ENCODE measurements at places on chromosomes 6 and 20. TPM values are rescaled to one million over a fixed set of nuclear protein-coding genes. Genes with fewer than 3 reads are reported as not detected.
A peak's percentile ranks its signal among the peaks of the same experiment; 100 is the strongest.

GRCh38 chr6:27312146-27312949 lies at the start of gene POM121L2:
Gene POM121L2 (minus strand): TSS chr6:27312273. CDS start chr6:27312170, 103 bp downstream.
- DNase-seq, result no peak

DNA sequence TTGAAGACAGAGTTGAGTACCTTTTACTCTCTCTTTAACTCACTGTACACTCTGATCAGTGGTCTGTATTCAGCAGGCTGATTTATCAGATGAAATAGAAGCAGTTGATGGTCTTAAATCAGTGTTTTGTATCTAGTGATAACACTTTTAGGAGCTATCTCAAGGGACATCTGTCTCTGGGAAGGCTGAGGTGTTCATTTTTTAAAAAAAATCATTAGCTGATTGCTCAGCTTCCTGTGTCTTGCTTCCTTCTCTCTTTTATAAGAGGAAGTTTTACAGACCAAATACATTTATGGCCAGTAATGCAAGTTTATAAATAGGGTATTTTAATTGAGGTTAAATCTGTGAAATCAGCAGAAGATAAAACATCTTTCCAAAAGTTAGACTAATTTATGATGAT lies 12.0 kb upstream of the CCDC170 start:
- DNase-seq, result no peak

DNA sequence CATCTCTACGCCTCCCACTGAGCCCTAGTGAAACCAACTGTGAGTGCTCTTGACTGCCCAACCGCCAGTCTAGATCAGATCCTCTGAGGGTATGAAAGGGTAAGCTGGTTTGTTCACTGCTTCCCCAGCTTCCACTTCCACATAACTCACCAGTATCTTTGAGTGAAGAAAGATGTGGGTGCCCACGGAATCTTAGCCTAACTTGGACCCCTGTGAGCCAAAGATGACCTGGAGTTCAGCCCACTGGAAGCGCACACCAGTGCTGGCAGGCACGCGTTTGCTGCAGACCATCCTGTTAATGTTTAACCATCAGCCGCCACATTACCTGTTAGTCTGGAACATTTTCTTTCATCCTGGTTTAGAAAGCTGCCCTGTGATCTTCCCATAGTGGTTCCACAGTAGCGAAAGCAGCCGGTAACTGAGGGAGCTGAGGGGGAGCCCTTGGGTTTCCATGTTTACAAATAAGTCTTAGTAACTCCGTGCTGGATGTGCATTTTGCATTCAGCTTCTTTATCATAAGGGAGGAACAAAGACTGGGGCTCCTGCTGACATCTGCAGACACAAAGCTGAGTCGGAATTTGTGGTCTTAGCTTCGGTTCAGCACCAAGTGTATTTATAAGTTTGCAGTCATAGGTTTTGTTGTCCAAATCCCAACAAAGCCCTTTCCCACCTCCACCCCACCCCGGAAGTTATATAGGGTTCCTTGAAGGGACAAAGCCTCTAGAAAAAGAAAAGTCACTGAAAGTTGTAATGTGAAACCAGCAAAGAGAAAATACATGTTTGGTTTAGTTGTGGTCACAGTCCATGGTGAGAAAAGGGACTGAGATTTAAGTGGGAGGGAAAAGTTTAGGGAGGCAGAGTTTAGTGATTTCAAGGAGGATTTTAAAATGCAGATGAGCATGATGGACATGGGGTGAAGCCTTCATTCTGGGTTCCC lies 71.0 kb downstream of the SSR1 start:
- DNase-seq, result no peak

GRCh38 chr6:31121131-31121790 lies 1.0 kb upstream of the CDSN start:
- no peak for DNase-seq

VPS16 gene
- total RNA-seq, result 19.2 TPM

GFOD1 gene
- 2.2 TPM for total RNA-seq

CALHM6 gene
- total RNA-seq, result 0.35 TPM

BPHL gene
- 30.7 TPM for total RNA-seq

PLA2G7 gene
- total RNA-seq, result 0.23 TPM

PLCG1 gene
- total RNA-seq, result 87.5 TPM

DNA sequence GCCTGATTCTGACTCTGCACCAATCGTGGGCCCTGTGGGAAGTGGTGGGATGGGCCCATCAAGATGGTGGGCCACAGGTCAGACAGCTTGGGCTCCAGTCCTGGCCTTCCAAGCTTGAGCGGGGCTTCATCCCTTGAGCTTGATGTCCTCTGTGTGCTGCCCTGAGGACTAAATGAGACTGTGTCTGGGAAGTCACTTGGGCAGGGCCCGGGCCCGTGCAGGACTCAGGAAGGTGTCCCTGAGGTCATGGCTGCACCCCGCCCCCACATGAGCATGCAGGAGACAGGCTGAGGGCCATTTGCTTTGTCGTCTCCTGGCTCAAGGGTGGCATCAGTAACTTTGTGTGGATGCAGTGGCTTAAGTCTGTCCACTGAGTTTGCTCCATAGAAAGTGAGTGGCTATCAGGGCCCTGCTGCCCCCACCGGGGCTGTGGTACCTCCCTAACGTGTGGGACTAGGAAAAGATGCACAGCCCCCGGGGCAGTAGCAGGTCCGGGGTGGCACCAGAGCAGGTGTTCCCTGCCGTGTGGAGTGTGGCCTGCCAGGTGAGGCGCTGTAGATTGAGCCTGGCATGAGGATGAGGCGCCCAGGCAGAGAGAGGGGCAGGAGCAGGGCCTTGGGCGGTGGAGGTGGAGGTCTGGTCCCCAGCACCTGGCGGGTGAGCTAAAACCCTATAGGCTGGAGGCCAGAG lies 298.6 kb downstream of the TAF4 start:
- no peak for DNase-seq

DNA sequence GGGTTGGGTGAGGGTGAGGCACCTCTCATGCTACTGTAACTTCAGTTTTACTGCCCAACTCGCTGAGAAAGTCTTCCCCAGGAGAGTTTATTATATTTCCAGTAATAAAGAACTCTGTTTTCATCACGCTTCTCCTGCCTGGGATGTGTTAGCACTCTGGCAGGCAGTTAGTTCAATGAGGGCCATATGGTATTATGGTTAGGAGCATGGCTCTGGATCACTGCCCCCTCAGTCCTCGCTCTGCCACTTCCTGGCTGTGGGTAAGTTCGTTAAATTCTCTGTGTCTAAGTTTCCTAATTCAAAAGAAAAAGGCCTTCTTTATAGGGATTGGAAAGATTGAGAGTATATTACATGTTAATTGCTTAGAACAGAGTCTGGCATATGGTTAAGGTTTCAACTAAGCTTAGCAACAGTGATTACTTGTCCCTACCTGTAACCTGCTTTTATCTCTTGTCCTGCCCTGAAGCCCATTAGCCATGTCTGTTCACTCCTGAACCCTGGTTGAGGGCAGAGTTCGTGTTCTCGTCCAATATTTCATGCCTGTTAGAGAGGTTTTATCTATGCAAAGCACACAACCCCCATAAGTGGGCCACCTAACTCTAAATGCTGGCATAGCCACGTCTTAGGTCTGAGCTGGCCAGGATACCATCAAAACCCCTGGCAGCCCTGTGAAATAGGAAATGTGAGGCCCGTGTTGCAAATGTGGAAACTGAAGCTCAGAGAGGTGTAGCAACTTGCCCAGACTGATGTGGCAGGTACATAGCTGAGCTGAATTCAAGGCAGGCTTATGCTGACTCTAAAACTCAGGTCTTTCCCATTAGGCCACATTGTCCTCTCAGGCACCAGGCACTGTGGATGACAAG lies 342.5 kb upstream of the JARID2 start:
- DNase-seq, result no peak

DNA sequence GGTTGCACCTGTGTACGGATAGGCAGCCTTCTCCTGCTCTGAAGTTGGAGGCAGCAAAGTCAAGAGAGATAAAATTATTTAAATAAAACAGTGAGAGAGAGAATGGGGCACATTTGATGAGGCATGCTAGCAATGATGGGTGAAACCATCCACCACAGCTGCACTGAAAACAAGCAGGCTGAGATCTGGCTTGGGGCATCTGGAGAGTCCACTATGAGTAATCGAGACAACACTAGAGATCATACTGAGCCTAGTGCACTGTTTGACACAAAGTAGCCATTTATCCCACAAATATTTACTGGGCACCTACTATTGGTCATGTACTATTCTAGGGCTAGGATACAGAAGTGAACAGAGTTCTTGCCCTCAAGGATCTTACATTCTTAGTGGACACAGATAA lies 66.4 kb downstream of the DZANK1 start:
- no peak for DNase-seq

C6orf118 gene
- total RNA-seq, result not detected

CCN5 gene
- not detected for total RNA-seq

DNA sequence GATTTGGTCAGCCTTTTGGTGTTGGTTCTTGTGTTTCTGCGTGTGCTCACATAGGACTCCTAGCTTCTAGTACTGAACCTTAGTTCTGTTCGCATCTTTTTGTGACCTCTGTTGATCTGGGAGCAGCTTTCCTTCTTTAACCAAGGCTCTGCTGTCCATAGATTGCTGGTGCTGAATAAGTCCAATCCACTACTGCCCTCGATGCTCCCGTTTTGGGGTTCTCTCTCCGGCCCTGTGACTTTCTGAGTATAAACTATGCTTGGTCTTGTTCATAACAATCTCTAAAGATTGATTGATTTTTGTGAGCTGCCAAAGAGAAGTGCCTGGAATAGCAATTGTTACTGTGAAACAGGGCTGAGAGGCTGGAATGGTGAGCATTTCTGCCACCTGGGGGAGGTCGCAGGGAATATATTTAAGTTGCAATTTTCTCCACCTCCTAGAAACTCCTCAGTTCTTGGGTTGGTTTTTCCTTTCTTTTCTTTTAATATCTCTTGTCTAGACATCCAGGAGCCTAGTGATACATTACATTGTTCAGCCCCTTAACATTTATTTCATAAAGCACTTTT lies 422.9 kb upstream of the CHD6 start:
- DNase-seq, result no peak

DNA sequence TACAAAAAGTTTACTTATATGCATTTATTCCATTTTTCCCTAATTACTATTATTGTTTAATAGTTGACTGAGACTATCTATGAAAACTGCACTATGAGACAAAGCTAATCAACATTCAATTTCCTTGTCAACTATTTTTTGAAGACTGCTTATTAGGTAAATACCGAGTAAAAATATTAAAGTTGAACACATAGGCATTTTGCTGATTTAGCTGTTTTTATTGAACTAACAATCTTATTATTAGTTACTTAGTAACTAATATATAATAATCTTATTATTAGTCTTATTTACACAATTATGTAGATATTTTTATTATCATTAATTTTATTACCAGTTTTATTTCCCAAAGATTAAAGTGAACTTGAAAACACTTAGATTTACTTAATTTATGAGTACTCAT lies 728.8 kb downstream of the TENT5A start:
- no peak for DNase-seq

ACTL10 gene
- 2.2 TPM for total RNA-seq

DNA sequence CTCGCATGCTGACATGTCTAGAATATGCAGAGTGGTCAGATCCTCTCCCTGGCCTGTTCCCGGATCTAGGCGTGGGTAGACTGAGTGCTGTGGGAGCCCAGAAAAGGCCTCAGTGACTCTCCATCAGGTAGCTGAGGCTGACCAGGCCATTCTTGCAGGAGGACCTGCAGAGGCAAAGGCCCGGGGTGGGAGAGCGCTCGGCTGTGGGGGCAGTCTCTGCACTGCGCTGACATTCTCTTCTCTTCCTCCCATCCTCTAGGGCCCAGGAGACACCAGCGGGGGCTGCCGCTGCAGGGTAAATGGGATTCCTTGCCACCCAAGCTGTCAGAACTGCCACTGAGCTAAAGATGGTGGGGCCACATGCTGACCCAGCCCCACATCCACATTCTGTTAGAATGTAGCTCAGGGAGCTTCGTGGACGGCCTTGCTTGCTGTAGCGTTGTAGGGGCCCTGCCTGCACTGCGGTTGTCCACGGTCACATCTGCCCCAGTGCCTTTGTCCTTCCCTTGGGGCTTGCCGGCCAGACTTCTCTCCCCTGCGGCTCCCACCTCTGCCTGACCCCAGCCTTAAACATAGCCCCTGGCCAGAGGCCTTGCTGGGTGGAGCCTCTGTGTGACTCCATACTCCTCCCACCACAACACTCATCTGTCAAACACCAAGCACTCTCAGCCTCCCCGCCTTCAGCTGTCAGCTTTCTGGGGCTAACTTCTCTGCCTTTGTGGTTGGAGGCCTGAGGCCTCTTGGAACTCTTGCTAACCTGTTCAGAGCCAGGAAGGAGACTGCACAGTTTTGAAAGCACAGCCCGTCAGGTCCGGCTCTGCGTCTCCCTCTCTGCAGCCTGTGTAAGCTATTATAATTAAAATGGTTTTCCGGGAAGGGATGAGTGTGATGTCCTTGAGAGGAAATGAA lies 22.2 kb downstream of the RBCK1 start:
- no peak for DNase-seq

DNA sequence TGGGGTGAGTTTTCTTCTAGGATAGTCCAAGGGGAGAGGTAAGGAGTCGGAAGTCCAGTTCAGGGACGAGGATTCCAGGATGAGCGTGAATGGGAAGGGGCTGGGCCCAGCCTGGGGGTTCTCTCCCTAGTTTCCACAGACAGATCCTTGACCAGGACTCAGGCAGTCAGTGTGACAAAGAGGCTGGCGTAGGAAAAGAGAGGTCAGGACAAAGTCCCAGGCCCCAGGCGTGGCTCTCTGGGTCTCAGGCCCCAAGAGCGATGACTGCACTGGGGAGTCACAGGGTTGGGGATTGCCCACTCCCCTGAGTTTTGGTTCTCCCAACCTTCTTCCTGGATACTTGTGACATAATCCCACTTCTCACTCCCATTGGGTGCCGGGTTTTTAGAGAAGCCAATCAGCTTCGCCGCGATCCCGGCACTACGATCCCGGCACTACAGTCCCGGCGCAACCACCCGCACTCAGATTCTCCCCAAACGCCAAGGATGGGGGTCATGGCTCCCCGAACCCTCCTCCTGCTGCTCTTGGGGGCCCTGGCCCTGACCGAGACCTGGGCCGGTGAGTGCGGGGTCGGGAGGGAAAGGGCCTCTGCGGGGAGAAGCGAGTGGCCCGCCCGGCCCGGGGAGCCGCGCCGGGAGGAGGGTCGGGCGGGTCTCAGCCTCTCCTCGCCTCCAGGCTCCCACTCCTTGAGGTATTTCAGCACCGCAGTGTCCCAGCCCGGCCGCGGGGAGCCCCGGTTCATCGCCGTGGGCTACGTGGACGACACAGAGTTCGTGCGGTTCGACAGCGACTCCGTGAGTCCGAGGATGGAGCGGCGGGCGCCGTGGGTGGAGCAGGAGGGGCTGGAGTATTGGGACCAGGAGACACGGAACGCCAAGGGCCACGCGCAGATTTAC lies 46.2 kb upstream of the TRIM26 start:
- DNase-seq, result peak; percentile 42

ELOVL2 gene
- total RNA-seq, result 1.3 TPM

MAS1 gene
- total RNA-seq, result not detected

GPR6 gene
- not detected for total RNA-seq

DNA sequence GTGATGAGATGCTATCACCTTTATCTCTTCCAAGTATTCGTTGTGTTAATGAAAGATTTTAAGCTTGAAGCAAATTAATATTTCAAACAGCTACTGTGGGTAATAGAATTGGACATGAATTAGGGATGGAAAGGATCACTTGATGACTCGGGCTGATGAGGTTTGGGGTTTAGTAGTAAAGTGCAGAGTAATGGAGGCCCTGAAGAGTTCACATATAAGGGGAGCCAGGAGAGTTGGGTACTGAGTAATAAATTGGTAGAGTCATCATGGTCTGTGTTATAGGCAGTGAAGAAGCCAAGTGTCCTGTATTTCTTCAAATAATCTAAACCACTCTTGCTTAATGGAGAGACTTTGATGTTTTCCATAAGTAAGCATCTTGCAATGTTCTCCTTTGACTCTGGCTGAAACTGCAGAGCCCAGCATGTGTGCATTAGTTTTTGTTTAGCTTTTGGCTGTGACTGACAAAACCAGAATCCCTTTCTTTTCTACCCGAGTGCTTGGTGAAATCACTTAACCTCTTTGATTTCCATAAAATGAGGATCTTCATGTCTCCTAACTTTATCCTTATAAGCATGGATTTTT lies 57.6 kb downstream of the L3MBTL3 start:
- no peak for DNase-seq
